ENCODE measurements at places on chromosomes 3 and 15.
A peak's percentile ranks its signal among the peaks of the same experiment; 100 is the strongest.

DNA sequence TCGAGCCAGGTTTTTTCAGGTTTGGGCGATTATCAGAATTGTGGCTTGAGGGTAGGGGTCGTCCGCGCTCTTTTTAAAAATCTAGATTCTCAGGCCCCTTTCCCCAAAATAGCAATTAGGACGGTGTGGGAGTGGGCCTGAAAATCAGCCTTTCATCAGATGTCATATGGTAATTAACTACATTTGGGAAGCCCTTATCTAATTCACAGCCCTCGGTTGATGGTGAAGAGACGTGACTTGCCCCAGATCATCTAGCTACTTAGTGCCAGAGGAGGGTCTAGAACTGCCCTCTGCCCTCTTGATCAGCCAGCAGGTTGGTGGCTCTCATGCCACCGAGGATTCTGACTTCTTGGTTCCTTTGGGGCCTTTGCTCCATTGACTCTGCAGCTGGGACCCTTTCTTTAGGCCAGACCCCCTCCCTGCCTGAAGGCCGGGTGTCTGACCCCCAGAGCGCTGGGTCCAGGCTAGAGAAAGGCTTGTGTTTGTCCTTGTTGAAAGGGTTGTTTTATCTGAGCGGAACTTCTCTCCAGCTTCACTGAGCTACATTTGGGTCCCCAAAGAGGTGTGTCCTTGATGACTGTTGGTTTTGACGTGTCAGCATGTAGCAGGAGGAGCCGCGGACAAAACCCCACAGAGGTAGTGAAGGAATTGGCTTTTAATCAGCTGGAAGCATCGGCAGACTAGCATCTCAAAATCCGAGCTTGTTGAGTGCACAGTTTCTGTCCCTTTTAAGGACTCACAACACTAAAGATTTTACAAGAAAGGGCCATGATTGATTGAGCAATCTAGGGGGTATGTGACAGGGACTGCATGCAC, 857 bp downstream of the AEN start:
- DNase-seq = peak; percentile 69

GRCh38 chr15:100887211-100887913, 7.7 kb downstream of the ALDH1A3 start:
- DNase-seq = no peak

DNA sequence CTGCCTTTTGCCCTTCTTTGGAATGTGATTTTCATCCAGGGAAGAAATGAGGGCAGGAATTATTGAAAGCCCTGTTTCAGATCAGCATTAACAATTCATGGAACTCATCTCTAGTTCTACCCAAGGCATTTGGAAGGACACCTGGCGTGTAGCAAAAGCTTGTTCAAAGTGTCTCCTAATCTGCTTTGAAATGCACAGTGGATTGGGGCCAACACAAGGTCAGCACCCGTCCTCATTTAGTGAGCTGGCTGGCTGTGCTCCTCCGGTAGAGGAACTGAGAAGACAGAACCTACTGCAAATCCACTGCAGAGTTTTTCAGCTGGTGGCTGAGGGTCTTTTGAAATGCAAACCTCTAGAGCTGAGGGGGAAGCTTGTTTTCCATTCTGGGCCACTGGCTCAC, 141.6 kb upstream of the STT3B start:
- no peak for DNase-seq

DNA sequence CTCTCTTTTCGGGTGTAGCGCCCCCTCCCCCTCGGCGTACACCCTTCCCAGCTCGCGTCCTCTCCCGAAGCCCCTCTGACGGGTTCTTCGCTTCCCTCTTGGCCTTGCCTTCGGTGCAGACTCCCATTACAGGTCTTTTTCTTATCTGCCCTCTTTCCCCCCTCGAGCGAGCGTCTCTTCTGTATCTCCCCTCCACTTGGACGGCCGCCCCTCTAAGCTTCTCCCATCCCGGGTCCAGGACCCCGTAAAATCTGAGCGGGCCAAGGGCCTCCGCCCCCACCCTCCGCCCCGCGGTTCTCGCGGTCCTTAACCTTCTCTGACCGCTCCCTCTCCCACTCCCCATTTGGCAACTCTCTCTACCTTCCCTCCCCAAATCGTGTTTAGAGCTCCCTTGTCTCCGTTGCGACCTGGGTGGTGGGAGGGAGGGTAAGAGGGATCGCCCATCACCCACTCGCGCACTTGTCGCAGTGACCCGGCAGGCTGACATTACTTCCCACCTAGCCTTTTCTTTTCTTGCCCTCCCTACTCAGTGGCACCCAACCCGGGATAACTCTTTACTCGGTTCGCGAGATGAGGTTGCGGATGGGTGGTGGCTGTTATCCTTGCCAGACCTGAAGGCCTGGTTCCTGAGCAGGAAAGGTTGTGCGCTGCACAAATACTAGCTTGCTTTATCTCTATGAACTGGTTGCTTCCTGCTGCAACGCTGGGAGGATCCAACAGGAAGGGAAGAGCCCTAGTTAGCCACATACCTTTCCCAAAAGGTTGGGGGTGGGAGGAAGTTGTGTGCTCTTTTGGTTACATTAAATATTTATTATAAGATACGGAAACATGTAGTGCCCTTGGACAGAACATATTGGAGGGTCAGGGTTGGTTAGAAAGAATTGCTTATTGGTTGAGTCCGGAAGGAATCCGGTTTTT, 922 bp downstream of the RAB11A start:
- peak; percentile 20 for DNase-seq

GRCh38 chr15:95446854-95447253, 883.6 kb upstream of the NR2F2 start:
- DNase-seq = no peak

- DNase-seq = no peak
These were observed 213.3 kb downstream of the SLC9A9 start for GRCh38 chr3:143634991-143635390.

GRCh38 chr3:115912372-115912771, 289.1 kb downstream of the GAP43 start:
- no peak for DNase-seq

- no peak for DNase-seq
These were observed 107.3 kb upstream of the TMC3 start for GRCh38 chr15:81481346-81481745.

DNA sequence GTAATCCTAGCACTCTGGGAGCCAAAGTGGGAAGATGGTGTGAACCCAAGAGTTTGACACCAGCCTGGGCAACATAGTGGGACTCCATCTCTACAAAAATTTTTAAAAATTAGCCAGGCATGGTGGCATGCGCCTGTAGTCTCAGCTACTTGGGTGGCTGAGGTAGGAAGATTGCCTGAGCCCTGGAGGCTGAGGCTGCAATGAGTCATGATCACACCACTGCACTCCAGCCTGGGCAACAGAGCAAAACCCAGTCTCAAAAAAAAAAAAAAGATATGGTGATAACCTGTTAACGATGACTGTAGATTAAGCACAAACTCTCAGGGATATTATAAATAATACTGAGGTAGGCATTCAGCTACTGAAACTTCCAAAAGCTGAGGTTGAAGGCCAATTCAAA, 107.5 kb downstream of the SLC49A4 start:
- DNase-seq = no peak

DNA sequence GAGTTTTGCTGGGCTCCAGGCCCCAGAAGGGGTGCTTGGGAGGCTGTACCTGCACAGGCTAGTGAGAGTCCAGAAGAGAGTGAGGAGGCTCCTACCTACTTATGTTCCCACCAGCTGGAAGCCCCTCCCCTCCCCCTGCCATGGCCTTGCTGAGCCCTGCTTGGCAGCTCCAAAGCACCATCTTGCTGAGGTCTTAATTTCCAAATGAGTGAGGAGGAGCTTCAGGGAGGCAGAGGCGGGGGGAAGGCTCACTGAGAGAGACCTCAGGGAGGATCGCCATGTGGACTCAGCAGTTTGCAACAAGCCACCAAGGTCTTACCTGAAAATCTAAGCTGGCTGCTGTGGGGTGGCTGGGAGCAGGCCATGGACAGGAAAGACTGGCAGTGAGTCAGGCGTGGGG, 8.7 kb upstream of the CACNA2D2 start:
- no peak for DNase-seq

DNA sequence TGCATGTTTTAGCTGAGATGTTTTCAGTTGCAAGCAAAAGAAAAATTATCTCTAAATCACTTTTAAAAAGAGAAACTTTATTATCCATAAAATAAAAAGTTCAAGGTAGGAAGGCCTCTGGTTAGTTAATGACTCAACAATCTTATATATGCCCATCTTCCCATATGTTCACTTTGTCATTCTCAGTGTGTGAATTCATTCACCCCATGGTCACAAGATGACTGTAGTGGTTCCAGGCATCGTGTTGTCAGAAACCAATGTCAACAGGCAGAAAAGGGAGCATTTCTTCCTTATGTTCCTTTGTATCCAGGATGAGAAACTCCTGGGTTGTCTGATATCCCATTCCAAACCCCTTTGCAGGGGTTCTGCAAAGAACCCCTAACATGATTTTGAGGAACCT, 119.9 kb upstream of the RAP2B start:
- DNase-seq = no peak

GRCh38 chr15:58505581-58505980, 73.8 kb downstream of the LIPC start:
- DNase-seq = no peak

- DNase-seq = no peak
These were observed 670.6 kb downstream of the PLOD2 start for GRCh38 chr3:145490088-145491048.

GRCh38 chr3:10263646-10264363, 15.5 kb downstream of the TATDN2 start:
- DNase-seq = peak; percentile 23

DNA sequence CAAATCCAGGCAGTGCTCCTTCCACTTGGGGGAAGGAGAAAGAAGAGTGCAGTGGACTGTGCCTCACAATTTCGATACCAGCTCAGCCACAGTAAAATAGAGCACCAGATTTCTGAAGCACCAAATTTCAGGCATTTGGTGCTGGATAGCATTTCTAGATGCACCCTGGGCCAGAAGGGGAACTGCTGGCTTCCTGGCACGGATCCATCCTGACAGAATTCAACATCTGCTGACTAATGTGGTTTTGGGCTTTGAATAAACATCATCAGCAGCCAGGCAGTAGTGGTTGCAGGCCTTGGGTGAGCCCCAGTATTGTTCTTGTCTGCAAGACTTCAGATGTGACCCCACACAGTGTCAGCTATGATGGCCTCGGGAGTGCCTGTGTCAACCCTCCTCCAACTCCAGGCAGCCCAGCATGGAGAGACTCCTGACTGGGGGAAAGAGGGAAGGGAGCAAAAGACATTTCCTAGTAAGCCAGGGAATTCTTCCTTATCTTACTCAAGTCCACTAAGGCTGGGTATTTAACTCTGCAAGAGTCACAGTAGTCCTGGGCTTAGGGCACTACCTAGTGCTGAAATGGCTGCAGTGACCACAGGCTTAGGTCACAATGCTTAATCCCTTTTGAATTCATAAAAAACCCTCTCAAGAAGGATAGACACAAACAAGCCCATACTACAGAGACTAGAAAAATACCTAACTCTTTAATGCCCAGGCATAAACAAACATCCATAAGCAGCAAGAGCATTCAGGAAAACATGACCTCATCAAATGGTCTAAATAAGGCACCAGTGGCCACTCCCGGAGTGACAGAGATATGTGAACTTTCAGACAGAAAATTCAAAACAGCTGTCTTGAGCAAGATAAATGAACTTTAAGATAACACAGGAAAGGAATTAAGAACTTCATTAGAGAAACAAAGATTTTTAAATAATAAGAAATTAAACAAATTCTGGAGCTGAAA, 74.7 kb downstream of the SPATA16 start:
- DNase-seq = no peak

DNA sequence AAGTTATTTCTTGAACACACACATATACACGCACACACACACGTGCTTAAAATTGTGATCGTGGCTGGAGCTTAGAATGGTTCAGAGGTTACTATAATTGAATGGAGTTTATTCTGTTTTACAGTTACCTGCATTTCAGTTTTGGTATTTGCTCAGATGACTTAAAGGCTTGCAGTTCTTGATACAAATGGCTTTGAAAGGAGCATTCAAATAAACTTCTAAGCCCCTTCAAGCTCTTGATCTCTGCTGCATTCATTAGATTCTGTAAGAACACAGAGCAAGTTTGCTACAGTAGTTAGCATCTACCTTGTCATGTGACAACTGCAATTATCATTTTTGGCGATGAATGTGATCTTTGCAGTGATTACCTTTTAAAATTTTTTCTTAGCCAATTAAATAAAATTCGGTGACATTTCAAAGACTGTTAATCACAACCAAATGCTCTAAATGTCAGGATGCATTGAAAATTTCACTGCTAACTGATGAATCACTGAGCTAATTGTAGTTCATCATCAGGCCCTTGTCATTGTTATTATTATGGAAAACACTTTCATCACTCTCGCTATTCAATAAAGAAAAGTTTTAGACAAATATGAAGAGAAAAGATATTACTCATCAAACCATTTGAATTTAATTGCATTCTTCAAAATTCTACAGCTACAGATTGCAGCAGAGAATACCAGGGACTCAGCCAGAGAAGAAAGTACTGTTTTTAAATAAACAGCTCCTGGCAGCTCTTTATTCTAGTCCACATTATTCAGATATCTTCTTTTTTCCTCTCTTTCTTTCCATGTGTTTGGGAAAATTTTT, 296.1 kb downstream of the LRTM1 start:
- no peak for DNase-seq

DNA sequence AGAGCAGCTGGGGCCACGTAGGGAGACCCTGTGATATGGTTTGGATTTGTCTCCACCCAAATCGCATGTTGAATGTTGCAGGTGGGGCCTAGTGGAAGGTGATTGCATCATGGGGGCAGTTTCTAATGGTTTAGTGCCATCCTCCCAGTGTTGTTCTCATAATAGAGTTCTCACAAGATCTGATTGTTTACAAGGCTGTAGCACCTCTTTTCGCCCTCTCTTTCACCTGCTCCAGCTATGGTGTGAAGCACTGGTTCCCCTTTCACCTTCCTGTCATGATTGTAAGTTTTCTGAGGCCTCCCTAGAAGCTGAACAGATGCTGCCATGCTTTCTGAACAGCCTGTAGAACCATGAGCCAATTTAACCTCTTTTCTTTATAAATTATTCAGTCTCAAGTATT, 198.9 kb upstream of the CBLB start:
- no peak for DNase-seq

- DNase-seq = peak; percentile 96
These were observed 52.5 kb upstream of the ROPN1B start for GRCh38 chr3:125916376-125916978.

GRCh38 chr3:111506435-111506834, 35.6 kb upstream of the CD96 start:
- DNase-seq = no peak

All from inflammatory macrophage treated with lipopolysaccharide for 4 hours (primary cell).